ENCODE measurements at places on chromosomes 16 and 17.

DNA sequence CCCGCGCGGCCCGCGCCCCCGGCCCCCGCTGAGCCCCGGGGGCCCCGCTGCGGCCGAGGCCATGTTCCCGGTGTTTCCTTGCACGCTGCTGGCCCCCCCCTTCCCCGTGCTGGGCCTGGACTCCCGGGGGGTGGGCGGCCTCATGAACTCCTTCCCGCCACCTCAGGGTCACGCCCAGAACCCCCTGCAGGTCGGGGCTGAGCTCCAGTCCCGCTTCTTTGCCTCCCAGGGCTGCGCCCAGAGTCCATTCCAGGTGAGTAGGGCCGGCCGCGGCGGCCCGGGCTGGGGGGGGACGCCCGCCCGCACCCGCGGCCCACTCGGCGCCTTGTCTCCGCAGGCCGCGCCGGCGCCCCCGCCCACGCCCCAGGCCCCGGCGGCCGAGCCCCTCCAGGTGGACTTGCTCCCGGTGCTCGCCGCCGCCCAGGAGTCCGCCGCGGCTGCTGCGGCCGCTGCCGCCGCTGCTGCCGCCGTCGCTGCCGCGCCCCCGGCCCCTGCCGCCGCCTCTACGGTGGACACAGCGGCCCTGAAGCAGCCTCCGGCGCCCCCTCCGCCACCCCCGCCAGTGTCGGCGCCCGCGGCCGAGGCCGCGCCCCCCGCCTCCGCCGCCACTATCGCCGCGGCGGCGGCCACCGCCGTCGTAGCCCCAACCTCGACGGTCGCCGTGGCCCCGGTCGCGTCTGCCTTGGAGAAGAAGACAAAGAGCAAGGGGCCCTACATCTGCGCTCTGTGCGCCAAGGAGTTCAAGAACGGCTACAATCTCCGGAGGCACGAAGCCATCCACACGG, 504 bp downstream of the MAZ start:
- DNase-seq, result peak; percentile 85

- no peak for DNase-seq
These were observed 55.1 kb upstream of the LGALS9 start for GRCh38 chr17:27575912-27576252.

- DNase-seq, result no peak
These were observed 77.7 kb downstream of the MRM3 start for GRCh38 chr17:859824-860195.

GRCh38 chr17:72977771-72978417, 114.6 kb downstream of the SLC39A11 start:
- DNase-seq, result no peak

- DNase-seq, result no peak
These were observed 277.1 kb downstream of the CEP112 start for GRCh38 chr17:65914784-65915342.

GRCh38 chr17:71803656-71804284, 317.1 kb upstream of the SOX9 start:
- DNase-seq, result no peak

GRCh38 chr16:11597235-11598095, 10.7 kb upstream of the LITAF start:
- peak; percentile 26 for DNase-seq

GRCh38 chr17:47808036-47808829, 13.4 kb downstream of the OSBPL7 start:
- DNase-seq, result no peak

- DNase-seq, result no peak
These were observed 7.4 kb downstream of the ZNF594 start for GRCh38 chr17:5184288-5184687.

- DNase-seq, result no peak
These were observed 24.9 kb downstream of the CCL4 start for GRCh38 chr17:36128411-36128978.

- DNase-seq, result peak; percentile 88
These were observed 153.4 kb upstream of the PLCG2 start for GRCh38 chr16:81625544-81626153.

DNA sequence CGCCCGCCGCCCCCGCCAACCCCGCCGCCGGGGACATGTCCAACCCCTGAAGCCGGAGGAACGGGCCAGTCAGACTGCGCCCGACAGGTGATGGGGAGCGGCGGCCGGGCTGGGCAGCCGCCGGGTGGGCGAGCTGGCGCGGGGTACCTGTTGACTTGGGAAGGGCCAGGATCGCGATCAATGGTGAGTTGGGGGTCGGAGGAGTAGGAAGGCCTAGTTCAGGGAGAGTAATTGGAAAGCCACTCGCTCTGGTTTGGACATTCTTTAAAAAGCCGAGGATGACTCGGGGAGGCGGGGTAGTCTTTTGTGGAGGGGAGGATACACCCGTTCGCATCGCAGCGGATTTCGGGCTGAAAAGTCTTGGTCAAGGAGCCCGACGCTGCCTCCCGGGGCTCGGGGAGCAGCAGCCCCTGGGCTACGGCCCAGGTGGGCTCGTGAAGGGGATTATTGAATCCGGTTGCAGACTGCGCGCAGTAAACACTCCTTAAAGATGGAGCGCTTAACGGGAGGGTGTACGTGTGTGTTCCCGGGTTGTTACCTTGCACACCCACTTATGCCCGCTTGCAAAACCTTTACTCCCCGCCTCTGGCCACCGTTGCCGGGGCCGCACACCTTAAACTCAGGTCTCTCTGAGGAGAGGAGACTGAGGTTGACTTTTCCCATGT, 123.8 kb downstream of the GOSR1 start:
- no peak for DNase-seq

DNA sequence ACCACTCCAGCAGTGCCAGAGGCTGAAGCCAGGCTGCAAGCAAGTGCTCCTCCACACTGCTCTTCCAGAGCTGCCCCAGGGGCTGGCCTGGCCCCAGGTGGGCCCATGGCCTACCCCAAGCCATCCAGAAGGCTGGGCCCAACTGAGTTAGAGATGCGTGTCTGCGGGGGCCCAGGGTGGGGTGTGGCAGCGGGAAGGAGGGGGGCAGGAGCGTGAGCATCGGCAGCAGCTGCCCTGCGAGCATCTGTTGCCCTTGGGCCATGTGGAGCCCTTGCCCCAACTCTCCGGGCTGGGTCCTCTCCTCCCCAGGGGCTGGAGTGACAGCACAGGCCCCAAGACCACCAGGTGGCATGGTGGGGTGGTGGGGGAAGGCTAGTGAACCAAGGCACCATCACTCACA, 7.3 kb upstream of the SREBF1 start:
- no peak for DNase-seq

- DNase-seq, result no peak
These were observed 102.3 kb downstream of the NPIPB11 start for GRCh38 chr16:29304251-29304650.

DNA sequence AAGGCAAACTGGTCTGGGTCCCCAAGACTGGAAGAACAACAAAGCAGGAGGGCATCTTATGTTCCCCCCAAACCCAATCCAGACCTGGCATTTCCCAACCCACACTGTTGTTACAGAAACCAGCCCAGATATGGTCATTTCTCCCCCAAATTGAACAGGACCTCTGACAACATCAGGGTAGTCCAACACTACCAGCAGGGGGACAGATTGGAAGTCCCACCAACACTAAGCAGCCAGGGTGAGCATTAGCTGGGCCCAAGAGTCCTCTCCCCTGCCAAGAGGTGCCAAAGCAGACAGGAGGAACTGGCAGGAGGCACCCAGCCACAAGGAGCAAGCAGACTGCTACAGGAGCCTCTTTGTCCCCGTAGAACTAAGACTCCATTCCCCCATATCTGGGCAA, 29.3 kb upstream of the CNEP1R1 start:
- no peak for DNase-seq

DNA sequence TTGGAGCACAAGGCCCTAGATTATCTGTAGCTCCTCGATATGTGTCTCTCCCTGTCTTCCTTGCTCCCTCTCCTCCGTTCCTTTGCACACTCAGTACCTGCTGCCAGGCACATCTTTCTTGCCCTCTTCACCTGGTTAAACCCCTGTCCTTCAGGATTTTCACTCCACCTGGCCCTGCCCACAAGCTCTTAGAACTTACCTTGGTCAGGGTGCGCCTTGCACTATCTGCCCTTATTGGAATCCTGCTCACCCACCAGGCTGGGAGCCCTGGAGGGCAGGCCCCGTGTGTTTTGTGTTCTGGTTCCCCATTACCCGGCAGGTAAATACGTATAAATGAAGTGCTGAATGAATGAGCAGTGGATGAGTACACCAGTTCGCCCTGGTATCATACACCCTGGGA, 54.6 kb downstream of the MARCHF10 start:
- DNase-seq, result no peak

GRCh38 chr17:8345951-8346665, 6.5 kb downstream of the ODF4 start:
- DNase-seq, result no peak

- no peak for DNase-seq
These were observed 5.0 kb upstream of the ADGRG1 start for GRCh38 chr16:57623251-57624043.

DNA sequence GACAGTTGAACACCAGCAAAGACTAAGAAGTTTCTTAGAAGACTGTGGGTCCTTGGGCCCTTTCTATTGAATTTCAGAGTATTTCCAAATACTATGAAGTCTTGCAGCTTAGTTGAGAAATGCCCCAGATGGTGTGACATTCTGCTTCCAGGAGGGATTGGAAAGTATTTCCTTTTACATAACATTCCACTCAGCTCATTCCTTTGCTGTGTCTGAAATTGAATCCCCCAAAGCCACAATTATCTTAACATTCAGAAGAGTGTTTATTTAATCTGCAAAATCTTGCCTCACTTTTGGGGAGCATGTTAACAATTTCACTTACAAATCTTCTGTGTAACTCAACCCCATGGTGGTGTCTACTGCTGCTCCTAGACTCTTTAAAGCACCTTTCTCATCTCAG, 307.7 kb downstream of the WWOX start:
- no peak for DNase-seq

GRCh38 chr17:35519906-35520442, 17.5 kb downstream of the SLFN12L start:
- no peak for DNase-seq

Measured in tibial artery (tissue), 4 donors.